ENCODE measurements at places on chromosomes 4 and X.

- no peak for DNase-seq
These were observed 6.1 kb downstream of the GASK1B start for GRCh38 chr4:158166701-158167100.

- no peak for DNase-seq
These were observed 415 bp upstream of the TENM3 start for GRCh38 chr4:182242787-182243186.

DNA sequence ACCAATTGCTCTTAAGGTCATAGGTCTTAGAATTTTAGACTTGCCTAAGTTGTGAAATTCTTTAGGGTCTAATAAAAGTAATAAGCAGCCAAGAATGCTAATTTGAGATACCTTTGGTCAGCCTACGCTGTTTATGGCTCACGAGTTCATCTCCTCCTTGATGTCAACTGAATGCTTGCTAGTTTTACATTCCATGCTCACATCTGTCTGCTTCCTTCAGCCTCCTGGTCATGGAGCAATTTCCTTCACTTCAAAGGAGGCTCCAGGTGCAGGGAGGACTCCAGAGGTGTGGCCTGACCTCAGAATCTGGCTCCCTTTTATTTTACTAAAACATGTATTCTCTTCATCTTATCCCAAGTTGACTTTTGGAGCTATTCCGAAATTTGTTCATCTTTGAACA, 23.3 kb upstream of the LNX1 start:
- no peak for DNase-seq

GRCh38 chrX:100662796-100663195, 18.8 kb downstream of the SRPX2 start:
- DNase-seq: no peak

DNA sequence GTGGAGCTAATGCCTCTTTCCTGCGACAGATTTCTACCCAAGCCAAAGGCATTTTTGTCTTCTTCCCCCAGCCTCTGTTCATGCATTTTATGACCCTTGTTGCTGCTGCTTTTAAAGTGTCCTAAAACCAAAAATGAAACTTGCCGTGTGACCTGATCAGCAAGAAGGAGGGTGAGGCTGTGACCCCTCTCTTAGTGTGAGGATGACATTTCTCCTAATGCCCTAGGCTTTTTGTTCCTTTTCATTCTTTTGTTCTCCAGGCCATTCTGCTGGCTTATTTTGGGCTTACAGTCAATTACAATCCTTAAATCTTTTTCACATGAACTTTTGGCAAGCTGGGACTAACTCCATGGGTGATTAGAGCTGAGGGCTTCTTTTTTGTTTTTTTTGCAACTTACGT, 34.4 kb downstream of the PTTG2 start:
- DNase-seq: no peak

Measured in GM18507 (cell line).